ENCODE measurements at places on chromosomes 4 and X. TPM values are rescaled to one million over a fixed set of nuclear protein-coding genes. Genes with fewer than 3 reads are reported as not detected.

DNA sequence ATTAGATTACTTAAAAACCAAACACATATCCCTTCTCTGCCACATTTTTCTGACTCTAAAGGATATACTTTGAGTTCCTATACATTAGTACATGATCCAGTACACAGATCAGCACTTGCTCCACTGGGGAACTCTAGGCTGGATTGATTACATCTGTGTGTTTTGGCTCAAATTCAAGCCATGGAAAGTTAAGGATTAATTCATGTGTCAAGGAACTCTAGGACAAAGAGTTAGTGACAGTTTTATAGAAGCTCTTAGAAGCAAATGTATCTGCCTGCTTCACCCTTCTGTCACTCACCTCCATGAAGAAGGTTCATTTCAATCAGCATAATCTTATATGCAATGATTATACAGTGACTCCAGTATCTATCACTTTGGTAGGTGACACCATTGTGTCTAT lies 43.2 kb downstream of the SCFD2 start:
- DNase-seq, result peak; percentile 44

GRCh38 chr4:42750091-42750490 lies 93.2 kb upstream of the ATP8A1 start:
- DNase-seq, result peak; percentile 6

Gene TMSB15A
- total RNA-seq, result not detected

- peak; percentile 93 for DNase-seq
These were observed 39.1 kb upstream of the PDLIM5 start for GRCh38 chr4:94412658-94413038.

GRCh38 chr4:89285745-89286144 lies 21.9 kb downstream of the GPRIN3 start:
- no peak for DNase-seq

- DNase-seq, result peak; percentile 30
These were observed 22.5 kb downstream of the RWDD4 start for GRCh38 chr4:183636503-183636902.

Gene H2BW1
- total RNA-seq, result not detected

Gene BEX5
- not detected for total RNA-seq

DNA sequence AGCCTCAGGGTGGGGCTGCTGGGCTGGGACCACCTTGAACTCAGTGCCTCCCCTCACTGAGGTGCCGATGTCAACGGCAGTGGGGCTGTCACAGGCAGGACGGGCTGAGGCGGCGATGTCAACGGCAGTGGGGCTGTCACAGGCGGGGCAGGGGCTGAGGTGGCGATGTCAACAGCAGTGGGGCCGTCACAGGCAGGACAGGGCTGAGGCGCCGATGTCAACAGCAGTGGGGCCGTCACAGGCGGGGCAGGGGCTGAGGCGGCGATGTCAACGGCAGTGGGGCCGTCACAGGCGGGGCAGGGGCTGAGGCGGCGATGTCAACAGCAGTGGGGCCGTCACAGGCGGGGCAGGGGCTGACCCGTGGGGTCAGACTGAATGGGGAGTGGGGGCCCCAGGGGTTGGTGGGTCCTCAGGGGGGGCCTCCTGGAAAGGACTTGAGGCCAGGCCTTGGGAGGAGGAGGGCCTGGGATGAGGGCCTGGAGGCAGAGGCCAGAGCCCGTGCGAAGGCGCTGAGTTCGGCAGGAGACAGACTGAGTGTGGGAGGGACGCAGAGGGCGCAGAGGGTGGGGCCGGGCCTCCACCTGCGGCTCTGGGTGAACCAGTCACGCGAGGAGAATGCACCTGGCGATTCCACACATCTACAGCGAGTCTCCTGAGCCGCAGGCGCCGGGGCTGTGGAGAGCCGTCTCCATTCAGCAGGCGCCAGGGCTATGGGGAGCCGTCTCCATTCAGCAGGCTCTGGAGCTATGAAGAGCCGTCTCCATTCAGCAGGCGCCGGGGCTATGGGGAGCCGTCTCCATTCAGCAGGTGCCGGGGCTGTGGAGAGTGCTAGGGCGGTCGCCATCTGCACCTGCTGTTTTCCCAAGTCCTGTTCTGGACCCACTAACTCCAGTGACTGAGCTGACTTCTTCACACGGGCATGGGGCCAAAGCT lies 22.9 kb downstream of the ATP5ME start:
- no peak for DNase-seq

- DNase-seq, result no peak
These were observed 220.3 kb upstream of the GIMD1 start for GRCh38 chr4:106588891-106589290.

DNA sequence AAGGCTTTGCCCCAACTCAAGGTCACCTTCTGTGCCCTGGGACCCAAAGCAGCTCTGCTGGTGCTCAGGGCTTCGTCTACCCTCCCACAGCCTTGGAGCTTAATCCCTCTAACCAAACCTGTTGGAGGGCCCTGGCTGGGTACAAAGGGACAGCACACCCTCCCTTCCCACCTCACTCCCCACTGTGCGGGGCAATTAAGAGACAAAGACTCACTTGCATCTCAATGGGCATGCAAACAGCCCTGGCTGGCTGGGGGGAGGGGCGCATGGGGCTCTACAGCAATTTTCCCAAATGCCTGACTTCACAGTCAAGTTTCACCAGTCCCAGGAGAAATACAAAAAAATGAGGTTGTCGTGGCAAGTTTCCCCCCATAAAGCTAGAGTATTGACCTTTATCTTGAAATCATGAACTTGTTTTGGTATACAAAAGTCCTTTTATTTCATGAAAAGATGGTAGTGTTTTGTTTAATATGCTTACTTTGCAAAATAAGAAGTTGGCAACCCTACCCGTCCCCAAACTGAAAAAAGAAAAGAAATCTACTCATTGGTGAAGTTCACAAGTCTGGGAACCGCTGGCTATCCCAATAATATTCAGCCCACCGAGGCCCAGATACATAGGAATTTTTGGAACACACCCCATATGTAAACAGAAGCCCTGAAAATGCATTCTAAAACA lies 4.1 kb upstream of the CD99L2 start:
- no peak for DNase-seq

DNA sequence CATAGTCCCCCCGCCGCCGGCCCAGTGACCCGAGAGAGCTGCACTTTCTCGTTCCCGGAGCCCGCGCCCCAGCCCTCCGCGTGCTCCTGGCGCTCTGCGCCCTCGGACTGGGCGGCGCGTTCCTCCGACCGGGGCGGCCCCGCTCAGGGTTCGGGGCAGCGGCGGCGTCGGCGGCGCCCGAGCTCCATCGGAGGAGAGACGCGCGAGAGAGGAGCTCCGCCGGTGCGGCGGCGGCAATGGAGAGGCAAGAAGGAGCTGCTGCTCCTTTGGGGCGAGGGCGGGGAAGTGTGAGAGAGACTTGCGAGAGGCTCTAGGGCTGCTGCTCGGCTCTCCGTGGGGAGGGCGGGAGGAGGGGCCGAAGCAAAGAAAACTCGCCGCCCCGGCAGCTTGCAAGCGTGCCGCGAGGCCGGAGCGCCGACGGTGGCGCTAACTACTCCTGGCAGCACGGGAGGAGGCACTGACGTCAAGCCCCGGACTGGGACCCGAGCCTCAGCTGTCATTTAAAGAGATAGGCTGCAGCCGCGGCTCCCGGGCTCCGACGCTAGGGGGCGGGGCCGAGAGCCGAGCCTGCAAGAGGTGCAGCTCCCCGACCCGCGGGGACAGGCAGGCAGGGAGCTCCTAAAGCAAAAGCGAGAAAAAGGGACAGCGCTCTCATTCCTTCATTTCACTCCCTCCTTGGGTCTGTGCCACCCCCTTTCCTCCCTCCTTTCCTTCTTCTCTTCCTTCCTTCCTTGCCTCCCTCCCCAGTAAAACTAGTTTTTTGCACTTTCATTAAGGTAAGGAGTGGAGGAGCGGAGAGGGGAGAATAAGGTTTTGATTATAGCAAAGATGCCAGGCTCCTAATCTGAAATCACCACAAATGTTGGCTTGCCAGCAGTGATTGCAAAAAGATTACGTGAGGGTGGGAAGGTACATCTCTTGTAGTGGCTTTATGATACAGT lies at the start of gene KCTD8:
Gene KCTD8, minus strand, starts transcription at position 289 of the 941 bp plus-strand sequence.
- DNase-seq, result peak; percentile 93

- DNase-seq, result peak; percentile 32
These were observed 10.5 kb downstream of the WDFY3 start for GRCh38 chr4:84956014-84956413.

DNA sequence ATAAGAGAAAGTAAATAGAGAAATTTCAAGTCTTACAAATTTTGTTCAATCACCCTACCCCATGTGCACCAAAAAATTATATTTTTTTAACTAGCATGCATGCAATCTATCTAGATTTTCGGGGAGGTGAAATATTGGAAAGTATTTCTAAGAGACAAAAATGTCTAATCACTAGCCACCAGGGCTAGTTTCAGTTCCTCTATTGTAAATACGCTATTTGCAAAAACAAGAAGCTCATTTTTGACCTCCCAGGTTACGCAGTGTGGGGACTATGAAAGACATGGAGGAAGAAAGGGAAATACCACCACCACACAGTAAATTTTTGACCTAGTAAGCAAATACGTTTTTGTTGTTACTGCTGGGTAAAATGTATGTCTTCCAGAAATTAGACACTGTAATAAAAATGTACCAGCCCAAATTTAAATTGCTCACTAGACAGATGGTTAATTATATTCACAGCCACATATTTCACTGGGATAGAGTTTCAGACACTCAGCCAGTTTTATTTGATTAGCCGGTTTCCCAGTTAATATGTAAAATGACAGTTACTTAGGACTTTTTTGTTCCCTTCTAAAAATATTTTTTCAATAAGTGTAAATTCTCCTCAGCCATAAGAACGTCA lies 2.2 kb downstream of the NEXMIF start:
- DNase-seq, result no peak

DNA sequence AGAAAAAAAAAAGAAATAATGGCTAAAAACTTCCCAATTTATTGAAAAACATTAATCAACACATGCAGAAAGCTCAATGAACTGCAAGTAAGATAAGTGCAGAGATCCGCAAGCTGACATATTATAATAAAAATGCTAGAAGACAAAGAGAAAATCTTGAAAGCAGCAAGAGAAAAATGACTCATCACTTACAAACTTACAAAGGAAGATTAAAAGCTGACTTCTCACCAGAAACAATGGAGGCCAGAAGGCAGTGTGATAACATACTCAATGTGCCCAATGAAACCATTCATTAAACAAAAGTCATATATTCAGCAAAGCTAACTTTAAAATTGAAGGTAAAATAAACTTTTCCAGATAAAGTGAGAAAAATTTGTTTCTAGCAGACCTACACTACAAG lies 7.3 kb upstream of the BRWD3 start:
- DNase-seq, result peak; percentile 37

DNA sequence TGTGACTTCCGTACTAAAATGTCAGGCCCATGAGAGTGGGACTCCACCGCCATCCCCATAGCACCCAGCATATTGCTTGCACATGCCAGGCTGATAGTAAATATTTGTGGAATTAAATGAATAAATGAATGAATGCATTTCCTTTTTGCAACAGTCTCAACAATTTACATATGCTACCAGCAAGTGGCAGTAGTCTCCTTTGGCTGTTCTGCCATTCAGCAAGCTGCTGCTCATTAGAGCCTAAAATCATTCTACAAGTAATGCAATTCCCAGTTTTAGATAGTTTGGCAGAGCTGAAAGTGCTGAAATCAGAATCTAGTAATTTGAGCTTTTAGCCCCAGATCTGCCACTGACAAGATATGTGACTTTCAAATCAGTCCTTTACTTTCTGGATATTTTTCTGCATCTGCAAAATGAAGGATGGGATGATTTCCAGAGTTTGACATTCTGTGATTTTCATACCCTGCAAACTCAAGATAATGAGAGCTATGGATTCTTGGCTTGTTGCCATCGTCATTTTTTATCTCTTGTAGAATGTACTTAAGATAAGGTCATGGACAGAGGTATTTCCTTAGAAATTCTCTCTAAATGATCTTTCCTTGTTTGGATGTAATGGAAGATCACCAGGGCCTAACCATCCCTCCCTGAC lies 35.7 kb upstream of the INTS6L start:
- peak; percentile 59 for DNase-seq

Gene SERTM2
- not detected for total RNA-seq

DNA sequence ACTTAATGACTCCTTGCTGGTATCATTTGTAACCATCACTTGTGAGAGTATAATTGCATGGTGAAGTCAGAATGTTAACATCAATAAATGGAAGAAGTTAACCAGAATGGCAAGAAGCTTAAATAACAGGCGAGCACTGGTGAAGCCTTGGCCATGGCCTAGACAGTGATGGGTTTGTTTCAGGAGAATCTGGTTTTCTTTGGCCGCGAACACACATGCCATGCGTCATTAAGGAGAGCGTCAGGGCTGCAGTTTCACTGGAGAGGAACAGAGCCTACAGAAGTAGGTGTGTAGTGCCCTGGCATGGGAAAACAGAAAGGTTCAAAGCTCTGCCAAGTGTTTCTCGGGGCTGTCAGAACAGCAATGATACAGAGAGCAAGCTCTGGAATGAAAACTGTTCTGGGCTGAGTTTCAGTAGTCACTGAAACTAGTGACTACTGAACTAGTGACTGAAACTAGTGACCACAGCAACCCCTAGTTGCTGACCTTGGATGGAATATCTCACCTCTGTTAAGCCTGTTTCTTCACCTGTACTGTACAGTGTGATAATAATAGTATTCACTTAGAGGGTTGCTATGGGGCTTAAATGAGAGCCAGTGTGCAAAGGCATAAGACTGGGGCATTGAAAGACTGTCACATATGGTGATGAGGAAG lies 93.8 kb downstream of the C4orf51 start:
- no peak for DNase-seq

Gene TMEM255A
- total RNA-seq, result not detected

Gene DHX15
- 222 TPM for total RNA-seq

DNA sequence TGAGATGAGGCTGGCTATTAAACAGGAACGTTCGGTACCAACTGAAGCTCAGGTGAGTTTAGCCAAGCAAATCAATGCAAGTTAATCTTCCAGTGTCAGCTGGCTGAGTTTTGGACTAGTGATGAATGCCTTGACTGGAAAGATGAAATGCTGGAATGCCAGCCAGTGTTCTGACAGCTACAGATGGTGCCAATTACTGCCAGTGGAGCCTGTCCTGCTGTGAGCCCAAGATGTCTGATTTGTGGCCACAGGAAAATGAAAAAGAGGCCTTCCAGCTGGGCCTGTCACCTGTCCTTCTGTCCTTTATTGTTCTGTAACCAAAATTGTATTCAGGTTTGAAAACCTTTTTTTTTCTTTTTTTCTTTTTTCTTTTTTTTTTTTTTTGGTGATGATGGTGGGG lies 223.1 kb downstream of the AFF2 start:
- DNase-seq, result no peak

Gene RHOXF1
- not detected for total RNA-seq

GRCh38 chr4:99715286-99715685 lies 57.7 kb upstream of the C4orf54 start:
- peak; percentile 41 for DNase-seq
